AG04450 (cell line): ENCODE measurements at places on chromosomes 4 and X.
A peak's percentile ranks its signal among the peaks of the same experiment; 100 is the strongest.

GRCh38 chrX:9087271-9088040, 53.5 kb upstream of the FAM9B start:
- DNase-seq: no peak

DNA sequence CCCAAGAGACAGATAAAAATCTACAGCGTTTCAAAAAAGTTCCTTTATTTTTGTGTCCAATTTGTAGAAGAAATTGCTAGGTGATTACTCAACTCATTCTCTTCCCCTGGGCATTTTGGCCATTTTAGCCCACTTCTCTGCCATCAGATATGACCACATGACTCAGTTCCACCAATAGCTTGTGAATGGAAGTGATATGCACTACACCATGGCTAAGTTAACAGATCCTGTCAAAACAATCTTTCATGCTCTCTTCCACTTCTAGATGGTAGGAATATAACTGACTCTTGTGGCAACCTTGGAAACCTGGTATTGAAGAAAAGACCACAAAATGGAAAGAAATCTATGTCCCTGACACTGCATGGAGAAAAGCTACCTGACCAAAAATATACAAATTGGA, 26.2 kb upstream of the FREM3 start:
- DNase-seq: no peak

- no peak for DNase-seq
These were observed 198.3 kb downstream of the NSUN7 start for GRCh38 chr4:40948014-40948413.

- no peak for DNase-seq
These were observed 189.9 kb upstream of the NWD2 start for GRCh38 chr4:37054531-37055077.

DNA sequence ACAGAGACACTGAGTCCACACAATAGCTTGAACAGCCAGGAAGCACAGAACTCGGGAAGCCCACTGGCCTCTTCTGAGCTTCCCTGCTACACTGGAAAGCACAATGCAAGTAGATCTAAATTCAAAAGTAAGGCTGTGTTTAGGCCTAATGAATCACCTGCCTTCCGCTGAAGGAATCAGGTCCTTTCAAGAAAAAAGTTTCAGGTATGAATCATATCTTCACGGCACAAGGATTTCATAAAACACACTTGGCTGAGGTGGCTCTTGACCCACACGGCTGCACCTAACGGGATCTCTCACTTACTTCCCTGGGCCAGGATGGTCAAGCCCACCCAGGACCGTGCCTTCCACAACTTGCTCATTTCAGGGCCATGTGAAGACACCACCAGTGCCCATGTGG, 59.3 kb downstream of the IRF2 start:
- DNase-seq: no peak

DNA sequence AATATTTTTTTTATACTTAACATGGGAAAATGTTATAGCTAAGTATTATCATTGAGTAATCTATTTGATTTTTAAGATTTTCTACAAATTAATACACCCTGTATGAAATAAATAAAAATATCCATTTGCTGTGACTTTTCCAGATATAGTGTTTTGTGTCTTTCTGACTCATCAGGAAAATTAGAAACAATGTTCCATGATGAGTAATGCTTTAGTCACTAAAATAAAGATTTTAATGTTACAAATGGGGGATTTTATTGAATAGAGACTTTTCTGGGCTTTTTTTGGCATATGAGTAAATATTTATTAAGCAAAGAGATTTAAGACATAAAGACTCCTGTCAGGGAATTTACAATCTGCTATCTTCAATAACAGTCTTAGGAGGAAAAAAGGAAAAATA, 279.2 kb upstream of the NOCT start:
- no peak for DNase-seq

DNA sequence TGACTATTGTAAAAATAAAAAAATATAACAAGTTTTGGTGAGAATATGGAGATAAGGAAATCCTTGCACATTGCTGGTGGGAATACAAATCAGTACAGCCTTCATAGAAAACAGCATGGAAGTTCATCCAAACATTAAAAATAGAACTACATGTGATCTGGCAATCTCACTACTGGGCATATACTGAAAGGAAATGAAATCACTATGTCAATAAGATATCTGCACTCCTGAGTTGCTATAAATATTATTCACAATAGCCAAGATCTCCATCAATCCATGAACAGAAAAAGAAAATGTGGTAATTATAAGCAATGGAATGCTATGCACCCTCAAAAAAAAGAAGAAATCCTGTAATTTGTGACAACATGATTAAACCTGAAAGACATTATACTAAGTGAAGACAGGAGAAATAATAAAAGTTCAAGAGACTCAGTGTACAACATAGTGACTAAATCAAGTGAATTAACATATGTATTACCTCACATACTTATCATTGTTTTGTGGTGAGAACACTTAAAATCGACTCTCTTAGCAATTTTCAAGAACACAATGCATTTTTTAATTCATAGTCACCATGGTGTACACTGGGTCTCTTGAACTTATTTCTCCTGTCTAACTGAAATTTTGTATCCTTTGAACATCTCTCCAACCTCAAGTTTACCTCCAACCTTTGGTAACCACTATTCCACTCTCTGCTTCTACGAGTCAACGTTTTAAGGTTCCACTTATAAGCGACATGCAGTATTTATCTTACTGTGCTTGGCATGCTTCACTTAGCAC, 1703.7 kb upstream of the AGA start:
- DNase-seq: peak; percentile 3

DNA sequence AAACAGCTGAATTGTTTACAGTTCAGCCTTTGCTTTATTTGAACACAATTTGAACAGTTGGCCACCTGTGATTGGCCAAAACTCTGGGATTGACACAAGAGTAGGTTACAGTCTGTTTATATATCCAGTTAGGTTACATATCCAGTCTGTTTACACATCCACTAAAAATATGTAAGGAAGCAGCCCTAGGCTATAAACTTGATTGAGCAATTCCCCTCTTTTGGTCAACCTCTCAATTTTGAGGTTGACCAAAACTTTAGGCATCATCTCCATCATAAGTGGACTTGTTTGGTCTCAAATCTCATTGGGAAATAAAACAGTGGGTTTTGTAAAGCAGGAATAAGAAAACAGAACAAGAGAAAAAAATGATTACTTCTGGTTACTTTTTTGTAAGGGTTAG, 190.8 kb downstream of the SPATA18 start:
- no peak for DNase-seq

- DNase-seq: no peak
These were observed 14.6 kb downstream of the SERPINA7 start for GRCh38 chrX:106023947-106024346.

GRCh38 chr4:139027776-139028175, 12.2 kb downstream of the NOCT start:
- DNase-seq: no peak

- DNase-seq: peak; percentile 15
These were observed 32.6 kb upstream of the PHF8 start for GRCh38 chrX:54076903-54077302.

- DNase-seq: no peak
These were observed 979.4 kb upstream of the PCDH10 start for GRCh38 chr4:132169660-132170059.

DNA sequence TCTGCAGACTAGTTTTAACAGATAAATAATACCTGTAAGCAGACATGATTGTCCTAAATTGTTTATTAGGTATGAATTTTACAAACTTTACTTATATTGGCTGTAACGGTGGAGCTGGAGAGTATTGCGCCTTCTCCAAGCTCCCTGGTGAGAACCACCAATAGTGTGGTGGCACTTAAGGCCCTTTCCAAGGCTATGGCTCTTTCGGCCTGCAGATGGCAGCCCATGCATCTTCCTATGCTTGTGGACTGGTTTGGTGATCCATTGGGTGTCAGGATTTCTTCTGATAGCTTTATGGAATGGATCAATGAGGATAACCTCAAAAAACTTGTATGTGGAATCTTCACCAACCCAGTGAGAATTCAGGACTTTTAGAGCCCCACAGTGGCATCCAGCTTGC, 7.8 kb downstream of the LARP1B start:
- no peak for DNase-seq

- no peak for DNase-seq
These were observed 16.8 kb upstream of the EPGN start for GRCh38 chr4:74291471-74291870.

- no peak for DNase-seq
These were observed 82.4 kb upstream of the HPRT1 start for GRCh38 chrX:134377537-134377936.

DNA sequence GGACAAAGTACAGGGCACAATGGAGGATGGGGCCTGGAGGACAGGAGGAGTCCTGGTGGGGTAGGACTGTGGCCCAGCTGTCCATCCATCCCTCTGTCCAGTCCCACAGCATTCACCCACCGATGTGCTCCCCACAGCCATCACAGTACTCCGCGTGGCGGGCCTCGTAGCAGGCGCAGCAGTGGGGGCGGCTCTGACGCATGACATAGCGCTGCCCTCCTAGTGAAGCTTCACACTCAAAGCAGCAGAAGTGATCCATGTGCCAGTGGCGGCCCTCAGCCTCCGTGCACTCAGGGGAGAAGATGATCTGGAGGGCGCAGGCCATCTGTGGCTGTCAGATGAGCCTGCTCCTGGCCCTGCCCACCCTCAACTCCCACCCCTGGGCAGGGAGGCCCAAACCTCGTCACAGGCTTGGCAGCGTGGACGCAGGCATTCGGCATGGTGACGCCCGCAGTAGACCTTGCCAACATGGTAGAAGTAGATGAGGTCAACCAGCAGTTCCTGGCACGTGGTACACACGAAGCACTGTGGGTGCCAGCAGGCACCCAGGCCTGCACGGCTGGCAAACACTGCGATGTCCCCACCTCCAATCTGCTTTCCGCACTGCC, 6.3 kb downstream of the PLP2 start:
- DNase-seq: no peak

DNA sequence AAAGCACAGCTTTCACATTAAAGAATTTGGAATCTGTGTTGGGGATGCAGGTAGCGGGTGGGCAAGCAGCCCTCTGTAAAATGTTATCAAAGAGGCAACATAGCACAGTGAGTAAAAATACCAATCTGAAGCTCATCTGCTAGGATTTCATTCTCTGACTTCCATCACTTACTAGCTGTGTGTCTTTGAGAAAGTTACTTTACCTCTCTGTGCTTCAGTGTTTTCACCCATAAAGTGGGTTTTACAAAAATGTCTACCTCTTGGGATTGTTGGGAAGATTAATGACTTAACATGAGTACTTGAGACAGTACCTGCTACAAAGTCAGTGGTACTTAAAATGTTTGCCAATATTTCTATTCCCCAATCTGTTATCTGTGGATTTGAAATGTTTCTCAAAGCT, 7.9 kb upstream of the DCUN1D4 start:
- no peak for DNase-seq

DNA sequence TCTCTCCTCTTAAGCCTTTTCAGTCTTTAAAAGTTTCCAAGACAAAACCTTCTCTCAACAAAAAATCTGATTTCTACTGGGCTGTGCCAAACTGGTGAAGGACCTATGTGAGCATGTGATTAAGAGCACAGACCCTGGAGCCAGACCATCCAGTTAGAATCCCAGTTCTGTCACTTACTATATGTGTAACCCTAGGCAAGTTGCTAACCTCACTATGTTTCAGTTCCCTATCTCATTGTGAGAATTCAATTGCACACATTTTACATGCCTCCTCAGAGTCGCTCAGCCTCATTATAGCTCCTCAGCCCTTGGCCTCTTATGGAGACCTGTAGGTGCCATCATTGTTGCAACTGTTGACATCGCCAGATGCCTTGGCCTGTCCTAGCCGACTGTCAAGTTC, 54.1 kb upstream of the VEGFD start:
- no peak for DNase-seq

- DNase-seq: no peak
These were observed 82.4 kb upstream of the SMIM10 start for GRCh38 chrX:134908356-134908755.

DNA sequence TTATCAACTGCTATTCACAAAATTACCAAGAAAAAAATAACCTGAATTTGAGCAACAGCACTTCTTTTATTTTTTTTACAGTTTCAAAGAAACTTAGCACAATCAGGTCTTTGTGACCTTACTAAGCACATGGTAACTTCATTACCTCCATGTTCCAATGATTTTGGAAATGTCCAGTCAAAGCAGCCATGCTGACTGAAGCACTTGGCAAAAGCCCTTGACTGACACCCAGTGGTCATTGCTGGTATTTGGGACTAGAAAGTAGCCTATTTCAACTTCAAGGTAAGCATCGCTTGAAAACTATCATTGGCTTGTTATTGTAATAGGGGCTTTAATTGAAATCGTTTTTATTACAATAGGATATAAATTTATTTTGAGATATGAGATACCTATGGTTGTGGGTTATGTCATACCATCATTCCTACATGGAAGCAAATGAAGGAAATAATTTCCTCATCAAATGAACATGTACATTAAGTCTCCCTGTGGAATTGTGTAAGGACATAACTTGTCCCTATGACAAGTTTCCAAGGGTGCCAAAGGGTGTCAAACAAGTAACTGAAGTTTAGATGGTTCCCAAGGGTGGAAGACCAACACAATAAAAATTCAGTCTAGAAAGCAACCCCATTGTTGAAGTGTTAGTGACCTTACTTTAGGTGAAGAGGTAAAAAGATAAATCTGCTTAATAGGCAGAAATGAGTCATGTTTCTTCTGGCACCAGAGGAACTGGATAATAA, 15.2 kb upstream of the ANXA10 start:
- DNase-seq: peak; percentile 44

DNA sequence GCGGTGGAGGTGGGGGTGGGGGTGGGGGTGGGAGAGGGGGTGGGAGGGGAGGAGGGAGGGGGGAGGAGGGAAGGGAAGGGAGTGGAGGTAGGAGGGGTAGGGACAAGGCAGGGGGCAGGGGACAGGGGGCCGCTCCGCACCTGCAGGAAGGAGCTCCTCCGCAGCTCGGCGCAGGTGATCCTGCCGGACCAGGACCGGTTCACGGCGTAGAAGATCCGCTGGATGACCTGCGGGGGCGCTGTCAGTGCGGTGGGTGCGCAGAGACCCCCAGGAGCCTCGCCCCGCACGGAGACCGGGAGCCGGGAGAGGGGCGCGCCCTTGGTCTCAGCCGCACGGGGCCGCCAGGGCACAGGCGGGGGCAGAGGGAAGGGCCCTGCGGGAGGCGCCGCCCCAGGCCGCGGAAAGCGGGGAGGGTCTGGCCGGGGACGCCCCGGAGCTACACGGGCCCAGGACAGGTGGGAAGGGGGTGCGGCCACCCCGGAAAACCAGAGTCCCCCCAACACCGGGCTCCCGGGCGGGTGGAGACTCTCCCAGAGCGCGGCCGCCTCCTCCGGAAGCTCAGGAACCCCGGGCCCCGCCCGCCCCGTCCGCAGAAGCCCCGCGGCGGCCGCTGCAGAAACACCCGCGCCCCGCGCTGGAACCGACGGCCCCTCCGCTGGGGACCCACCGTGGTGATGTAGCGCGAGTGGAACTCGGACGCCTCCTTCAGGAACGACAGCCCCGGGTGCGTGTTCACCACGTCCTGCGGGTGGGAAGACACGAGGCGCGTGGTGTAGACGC, 27.6 kb upstream of the GTPBP6 start:
- DNase-seq: no peak

GRCh38 chr4:107618656-107619055, 101.4 kb downstream of the PAPSS1 start:
- no peak for DNase-seq

DNA sequence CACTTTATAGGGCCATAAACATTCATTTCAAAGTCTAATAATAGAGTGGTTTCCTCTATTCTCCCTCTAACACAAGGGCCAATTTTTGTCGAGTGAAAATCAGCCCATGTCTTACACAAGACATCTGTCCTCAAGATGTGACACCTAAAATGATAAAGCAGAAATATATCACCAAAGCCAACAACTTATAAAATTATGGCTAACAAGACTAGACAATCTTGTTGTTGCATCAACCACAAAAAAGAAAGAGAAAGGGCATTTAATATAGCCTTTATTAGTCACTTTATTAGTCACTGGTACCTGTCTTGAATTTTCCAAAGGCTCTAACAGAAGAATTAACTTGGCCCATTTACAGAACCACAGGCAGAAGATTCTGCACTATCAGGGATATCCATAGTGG, 161.6 kb downstream of the SMIM20 start:
- DNase-seq: no peak
